CD8-positive, alpha-beta T cell (primary cell): ENCODE measurements at places on chromosomes 12 and 14. TPM values are rescaled to one million over a fixed set of nuclear protein-coding genes. Genes with fewer than 3 reads are reported as not detected.

DNA sequence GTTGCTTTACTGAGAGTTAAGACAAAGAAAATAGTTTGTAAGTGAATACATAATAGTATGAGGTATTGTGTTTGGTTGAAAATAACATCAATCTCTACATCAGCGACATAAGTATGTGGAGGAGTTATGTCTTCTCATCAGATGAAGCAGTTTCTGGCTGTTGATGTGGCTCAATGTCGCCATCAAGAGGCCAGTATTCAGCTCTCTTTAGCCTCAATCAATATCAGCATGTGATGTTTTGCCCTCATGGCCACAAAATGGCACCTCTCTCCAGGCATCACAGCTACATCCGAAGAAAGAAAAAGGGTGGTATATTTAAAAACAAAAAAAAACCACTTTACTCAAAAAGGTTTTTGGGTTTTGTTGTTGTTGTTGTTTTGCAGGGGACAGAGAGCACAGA, 302.3 kb upstream of the TMEM132C start:
- no peak for DNase-seq

- no peak for DNase-seq
Observed at GRCh38 chr14:96588410-96589257, 86.5 kb downstream of the PAPOLA start.

DNA sequence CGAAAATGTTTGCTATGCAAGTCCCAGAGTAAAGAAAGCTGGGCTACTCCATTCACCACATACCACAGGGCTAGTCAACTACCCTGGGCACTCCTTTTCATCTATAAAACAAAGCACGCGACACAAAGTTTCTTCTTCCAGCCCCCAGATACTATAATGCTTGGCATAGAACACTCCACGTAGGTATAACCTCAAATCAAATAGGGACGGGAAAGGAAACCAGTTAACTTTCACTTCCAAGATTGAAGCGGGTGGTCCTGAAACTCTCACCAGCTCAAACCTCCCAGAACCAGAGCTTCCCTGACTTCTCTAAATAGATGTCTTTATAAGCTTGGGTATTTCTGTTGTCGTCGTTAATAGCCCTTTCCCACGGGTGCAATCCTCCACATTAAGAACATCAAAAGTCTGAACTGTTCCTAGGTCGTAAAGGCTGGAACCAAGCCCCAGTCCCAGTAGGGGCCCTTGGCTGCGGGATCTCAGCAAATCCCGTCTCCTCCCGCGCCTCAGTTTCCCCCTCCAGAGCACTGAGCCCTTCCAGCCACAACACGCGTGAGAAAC, 647 bp downstream of the LGMN start:
- DNase-seq = no peak

DNA sequence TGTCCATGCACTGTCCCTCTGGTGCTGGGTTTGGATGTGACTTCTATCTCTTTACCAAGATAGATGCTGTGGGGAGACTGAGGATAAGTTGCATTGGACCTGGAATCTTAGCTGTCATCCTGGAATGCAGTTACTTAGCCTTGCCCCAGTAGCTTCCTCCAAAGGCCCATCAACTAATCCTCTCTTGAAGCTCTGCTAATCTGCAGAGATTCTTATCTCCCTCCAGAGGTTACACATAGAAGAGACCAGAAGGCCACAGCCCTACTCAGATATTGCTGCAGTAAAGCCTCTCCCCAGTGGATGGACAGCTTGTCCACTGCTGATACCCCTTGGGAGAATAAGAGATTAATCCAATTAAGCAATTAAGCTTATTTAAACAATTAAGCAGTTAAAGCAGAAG, 867.2 kb downstream of the BCL11B start:
- no peak for DNase-seq

GRCh38 chr12:12473223-12473622, 89.4 kb downstream of the DUSP16 start:
- DNase-seq = no peak

GRCh38 chr14:55054098-55054497, 2.7 kb downstream of the MAPK1IP1L start:
- no peak for DNase-seq

DNA sequence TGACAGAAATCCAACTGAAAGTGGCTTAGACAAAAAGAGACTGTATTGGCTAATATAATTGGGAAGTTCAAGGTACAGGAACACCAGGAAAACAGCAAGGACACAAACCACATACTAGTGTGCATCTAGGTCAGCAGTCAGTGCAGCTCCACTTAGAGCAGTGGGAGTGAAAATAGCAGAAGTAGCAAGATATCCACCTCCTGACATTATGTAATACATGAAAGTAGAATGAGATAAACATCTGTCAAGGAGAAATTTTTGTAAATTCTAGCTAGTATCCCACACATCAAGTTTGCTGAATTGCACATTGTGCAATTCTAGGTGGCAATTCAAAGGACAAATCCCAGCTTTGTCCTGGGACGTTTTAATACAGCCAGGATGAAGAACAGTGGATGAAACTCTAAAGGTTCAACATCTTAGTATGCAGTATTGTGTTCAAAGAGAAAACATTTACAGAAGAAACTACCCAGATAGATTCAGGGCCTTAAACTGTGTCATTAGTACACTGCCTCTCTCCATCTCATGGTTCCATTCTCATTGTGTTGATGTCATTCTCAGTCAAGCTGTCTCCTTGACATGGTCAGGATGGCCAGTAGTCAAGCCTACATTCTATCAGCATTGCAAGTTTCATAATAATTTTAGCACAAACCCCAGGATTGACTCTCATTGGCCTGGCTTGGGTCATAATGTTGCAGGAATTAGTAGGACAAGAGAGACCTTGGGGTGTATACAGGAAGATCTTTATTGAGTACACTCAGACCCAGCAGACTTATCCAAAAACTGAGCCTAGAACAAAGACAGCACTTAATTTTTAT, 56.8 kb downstream of the SDR9C7 start:
- DNase-seq = no peak

DNA sequence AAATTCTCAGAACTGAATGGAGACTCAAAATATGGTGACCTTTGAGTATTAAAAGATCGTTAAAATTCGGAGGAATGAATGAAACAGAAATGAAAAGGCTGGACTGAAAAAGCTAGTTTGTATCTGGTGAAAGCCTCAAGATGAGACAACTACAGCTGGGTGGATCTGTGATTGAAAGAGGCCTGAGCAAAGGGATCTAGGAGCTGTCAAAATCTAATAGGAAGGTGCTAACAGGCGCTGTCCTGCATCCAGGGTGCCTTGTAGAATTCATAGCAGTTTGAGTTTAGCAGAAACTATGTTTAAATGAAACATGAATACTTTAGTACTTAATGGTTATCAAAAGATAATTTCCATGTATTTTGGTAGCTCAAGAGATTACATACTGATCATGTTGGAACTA, 2.3 kb downstream of the YY1 start:
- no peak for DNase-seq

GRCh38 chr14:90345239-90345557, 13.5 kb upstream of the NRDE2 start:
- no peak for DNase-seq

DNA sequence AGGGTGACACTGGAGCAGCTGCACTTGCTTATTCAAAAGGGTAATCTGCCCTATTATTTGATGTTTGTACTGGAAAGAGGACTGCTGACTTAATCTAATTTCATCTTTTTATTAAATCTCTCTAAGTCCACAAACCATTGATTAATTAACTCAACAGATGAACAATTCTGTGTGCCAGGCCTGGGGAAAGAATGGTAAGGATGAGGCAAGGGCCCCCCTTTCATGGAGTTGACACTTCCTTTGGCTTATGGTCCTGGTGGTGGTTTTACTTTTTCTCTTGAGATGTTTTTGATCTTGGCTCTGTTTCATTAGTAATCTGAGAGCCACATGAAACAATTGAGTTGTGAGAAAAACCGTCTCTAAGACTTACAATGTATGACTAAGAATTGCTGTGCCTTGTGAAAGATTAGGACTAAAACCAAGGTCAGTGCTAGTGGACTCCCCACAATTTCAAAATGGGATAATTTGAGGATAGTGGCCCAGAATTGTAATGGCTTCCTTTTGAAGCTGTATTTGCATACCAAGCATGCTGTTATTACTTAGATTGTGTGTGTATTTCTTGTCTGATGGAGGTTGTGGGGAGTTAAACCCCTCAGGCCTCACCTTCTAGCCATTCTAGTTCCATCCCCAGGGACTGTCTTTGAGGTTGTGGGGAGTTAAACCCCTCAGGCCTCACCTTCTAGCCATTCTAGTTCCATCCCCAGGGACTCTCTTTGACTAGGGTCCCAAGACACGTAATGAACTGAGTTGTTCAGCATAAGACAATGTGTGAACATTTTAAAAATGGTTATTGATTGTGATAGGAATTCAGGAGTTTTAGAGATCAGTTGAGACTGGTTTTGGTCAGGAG, 52.5 kb upstream of the EVL start:
- DNase-seq = no peak

GRCh38 chr14:75343911-75344310, 65.3 kb downstream of the FOS start:
- DNase-seq = no peak

DNA sequence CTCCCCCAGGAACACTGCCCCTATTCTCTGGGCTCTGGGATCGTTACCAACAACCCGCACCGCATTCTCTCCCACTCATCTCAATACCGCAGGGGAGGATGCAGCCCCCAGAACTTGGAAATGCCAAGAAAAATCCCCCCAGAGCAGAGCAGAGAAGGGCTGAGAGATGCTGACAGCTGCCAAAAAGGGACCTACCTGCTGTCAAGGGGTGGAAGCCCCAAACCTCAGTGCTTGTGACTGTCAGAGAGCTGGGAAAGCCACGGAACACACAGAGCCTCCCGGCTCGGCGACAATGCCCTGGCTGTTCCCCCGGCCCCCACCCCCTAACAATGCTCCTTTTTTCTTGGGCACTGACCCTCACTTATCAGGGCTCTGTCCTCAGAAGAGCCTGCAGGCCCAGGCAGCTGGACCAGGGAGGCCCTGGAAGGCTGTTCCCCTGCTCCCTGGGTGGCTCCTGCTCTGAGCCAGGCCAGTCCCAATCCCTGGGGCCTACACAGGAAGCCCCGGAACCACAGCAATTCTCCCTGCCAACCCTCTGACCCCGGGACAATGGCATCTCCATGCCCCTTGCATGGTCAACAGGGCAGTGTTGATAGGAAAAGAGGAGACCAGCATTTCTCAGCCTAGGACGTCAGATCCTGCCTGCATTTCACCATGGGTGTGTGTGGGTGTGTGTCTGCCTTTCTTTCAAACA, 78.9 kb downstream of the ITPK1 start:
- no peak for DNase-seq

Gene BTBD6
- 34.4 TPM for total RNA-seq

Gene IRAK3
- not detected for total RNA-seq

Gene TMEM117
- 4.0 TPM for total RNA-seq

Gene KRT72
- total RNA-seq = 5.6 TPM

Gene RAB2B
- 24.0 TPM for total RNA-seq

Gene MANSC4
- not detected for total RNA-seq

Gene TMEM132C
- total RNA-seq = not detected

Gene CD69
- total RNA-seq = 502 TPM
